NCI-H1417 treated with DMSO at 0.1 percent for 48 hours (cell line): ENCODE measurements at places on chromosomes 3 and 15.
A peak's percentile ranks its signal among the peaks of the same experiment; 100 is the strongest.

DNA sequence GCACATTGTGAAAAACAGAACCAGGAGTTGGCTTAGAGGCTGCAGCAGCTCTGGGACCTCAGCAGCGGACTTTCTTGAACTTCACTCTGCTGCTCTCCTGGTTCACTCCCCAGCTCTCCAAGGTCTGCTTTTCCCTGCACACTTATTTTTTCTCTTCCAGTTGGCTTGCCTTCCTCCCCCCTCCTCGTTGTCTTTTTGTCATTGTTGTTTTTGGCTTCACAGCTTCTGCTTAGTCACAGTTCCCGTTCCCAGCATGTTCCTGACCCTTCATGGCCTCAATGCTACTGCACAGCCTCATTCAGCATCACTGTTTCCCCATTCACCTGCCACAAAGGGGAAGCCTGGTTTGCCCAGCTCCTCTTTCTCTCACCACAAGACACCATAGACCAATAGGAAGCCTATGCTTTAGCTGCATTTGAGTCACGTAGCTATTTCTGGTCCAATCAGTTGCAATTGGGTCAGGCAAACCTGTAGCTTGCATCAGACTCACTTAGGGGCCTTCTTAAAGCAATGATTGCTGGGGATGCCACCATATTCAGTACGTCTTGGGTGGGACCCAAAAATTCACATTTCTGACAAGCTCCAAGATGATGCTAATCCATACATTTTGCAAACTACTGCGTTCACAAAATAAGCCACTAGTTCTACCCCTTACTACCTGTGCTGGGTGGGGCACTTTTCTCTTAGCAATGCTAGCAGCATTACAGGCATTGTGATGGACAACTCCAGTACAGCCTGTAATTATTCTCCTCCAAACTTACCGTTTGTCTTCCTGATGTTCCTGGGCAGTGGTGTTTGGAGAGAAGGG, 7.8 kb upstream of the SUMF1 start:
- no peak for DNase-seq

DNA sequence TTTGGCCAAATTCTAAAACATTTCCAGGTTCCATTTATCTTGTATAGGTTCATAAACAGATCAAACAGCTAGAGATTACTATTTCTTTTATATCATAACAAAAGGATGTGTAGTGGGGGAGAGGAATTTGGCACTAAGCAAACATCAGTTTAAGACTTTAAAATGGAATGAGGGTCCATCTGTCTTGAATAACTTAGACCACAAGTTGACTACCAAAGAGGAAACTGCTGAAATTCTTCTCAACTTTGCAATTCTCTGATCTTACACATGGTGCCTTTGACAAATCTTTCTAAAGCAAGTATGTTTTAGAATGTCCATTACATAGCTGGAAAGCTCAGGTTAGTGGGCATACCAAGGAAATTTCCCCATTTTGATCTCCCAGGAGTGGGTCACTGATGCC, 140.5 kb upstream of the ADAMTS9 start:
- DNase-seq, result no peak

DNA sequence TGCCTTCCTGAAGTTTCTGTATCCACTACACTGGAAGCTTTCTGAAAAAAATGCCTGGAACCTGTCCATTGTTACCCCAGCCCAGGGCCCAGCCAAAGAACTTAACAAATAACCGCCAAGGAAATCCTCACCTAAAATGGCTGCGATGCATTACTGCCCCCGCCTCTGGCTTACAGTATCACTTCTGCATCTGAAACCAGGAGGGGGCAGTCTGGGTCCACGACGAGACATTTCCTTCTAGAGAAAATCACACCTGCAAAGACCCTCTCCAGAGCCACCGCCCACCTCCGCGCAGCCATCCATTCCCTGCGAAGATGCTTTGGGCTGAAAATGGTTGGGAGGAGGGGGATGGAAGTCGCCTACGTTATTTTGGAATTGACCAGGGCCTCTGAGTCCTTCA, 22.4 kb upstream of the CELF6 start:
- no peak for DNase-seq

DNA sequence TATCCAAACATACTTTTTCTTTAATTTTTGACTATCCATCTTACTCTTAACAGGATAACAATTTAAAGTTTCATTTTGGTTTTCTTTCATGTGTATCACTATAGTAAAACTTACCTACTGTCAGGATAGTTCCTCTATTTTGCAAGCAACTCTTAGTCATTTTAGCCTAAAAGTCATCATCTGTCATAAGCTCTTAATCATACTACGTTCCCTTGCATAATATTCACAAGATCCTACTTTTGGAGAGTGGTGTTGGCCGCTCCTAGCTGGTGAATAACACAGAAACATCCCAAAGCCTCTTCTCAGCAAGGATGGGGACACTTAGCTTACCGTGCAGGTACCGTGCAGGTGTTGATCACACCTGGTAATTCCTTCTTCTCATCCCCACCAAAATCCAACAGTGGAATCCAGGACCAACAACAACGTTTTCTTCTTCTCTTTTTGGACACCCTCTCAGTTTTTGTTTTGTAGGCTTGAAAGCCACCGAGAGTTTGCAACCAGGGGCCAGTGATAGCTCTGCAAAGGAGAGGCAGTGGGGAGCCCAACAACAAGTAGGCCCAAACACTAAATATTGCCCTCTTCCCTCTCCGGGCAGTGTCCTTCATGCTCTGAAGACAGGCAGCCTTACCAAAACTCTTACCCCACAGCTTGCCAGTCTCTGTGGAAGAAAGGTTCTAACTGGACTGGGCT, 433 bp downstream of the FILIP1L start:
- no peak for DNase-seq

DNA sequence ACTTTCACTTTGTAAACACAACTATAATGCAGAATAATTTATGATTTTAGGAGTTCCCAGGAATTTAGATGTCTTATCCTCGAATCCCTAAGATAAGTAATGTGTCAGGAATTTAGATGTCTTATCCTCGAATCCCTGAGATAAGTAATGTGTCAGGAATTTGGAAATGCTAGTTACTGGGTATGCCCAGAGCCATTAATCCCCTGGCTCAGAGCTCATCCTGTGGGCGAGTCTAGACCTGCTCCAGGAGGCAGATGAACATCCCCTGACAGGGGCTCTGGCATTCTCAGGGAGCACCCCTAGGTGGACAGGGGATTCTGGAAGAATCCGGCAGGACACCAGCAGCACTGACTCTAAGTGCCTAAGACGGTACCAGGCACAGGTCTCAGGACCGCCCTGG, 163.3 kb downstream of the ARRDC4 start:
- no peak for DNase-seq

DNA sequence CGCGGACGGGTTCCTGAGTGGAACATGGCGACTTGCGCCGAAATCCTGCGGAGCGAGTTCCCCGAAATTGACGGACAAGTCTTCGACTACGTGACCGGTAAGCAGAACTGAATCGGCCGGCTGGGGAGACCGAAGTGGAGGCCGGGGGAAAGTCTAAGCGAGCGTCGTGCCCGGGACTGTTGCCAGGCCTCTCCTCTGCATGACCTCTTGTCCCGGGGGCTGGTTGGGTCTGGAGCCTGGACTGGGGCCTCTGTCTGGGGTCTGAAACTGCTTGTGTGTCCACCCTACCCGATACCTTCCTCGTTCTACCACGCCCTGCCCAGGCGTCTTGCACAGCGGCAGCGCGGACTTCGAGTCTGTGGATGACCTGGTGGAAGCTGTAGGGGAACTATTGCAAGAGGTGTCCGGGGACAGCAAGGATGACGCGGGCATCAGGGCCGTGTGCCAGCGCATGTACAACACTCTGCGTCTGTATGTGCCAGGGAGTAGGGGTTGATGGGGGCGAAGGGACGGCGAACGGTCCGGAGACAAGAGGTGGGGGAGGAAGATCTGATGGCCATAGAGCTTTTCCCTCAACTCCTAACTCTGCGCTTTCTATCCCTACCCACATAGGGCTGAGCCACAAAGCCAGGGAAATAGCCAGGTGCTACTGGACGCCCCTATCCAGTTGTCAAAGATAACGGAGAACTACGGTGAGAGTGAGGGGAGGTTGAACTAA, at the start of gene ABCF3:
TSS of gene ABCF3 (plus strand) at position 16 of the 718 bp plus-strand sequence. CDS start at position 25, 9 bp downstream.
- DNase-seq, result no peak

DNA sequence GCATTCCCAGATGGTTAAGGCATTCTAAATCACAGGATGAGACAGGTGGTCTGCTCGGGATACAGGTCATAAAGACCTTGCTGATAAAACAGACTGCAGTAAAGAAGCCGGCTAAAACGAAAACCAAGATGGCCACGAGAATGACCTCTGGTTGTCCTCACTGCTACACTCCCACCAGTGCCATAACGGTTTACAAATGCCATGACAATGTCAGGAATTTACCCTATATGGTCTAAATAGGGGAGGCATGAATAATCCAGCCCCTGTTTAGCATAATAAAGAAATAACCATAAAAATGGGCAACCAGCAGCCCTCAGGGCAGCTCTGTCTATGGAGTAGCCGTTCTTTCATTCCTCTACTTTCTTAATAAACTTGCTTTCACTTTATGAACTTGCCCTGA, 151.1 kb downstream of the ZNF385D start:
- DNase-seq, result no peak

DNA sequence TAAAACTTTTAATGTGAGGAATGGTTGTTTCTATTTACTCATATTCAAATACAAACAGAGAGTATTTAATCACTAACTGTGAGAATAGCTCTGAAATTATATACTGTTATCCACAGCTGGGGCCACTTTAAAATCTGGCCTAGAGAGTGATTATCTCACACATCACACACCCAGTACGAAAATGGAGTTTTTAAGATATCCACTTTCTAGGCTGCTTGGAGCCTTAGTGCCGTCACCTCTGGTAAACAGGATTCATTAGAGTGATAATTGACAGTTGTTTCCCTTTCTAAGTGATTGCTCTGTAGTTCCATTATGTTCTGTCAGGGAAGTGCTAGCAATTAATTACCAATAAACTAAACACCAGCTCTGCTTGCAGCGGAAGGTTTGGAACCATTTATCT, 942.4 kb downstream of the FHIT start:
- peak; percentile 61 for DNase-seq

DNA sequence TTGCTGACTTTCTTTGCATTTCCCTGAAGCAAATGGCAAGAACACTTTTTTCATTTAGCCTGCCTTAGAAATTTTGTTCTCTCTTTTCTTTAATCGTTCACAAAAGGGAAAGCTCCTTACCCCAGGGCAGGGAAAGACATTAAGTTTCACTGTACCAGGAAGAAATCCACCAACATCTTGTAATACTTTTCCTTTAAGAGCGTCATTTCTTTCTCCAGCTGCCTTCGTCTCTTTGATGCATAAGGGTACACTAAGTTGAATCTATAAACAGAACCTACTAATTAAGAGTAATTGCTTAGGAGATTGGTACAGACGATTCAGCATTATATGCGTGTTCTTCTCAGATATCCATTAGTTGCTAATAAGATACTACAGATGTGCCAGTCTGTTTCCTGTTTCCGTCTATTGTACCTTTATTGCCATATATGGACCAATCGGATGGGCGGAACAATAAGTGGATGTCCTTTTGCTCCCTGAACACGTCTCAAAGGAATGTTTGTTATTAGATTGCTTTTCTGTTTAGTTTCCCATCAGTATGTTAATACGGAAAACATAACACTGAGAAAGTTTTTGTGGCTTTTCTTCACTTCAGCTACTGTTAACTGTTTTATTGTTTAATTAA, 276.7 kb upstream of the RARB start:
- DNase-seq, result no peak

GRCh38 chr15:83626171-83626802, 27.6 kb upstream of the ADAMTSL3 start:
- no peak for DNase-seq

- DNase-seq, result no peak
Measured at GRCh38 chr15:90336705-90337141, 15.4 kb upstream of the ZNF774 start.
